ENCODE measurements at places on chromosomes 12 and 14.

DNA sequence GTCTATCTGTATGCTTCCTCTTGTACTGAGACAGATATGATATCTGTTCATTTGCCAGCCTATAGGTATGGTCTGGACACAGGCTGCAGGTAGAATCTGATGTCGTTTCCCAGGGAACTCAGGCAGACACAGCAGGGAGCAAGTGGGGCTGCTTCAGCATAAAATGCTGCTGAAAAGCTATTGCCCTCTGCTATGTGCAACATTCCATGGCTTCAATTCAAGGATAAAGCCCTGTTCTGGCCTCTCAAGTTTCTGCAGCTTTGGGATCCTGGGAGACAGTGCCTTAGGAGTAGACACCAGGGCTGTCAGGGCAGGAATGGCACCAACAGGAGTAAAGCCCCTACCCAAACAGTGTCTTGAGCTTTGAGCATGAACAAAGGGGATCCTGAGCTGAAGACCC lies 173.5 kb downstream of the SLC41A2 start:
- no peak for DNase-seq

DNA sequence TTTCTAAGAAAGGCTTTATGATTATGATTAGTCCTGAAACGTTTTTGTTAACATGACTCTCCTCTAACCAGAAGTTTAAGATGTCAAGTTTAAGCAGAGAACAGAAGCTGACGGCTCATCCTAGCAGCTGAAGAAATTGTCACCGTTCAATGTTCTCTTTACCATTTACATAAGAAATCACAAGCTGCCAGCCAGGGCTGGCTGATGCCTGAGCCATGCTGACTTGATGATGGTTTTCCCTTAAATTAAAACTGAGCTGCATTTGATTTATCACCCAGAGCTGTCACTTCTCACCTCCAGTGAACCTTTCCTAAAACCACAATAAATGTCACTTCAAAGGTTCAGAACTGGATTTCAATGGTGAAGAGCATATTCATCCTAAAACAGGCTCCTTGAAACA lies 153.6 kb downstream of the KTN1 start:
- DNase-seq = no peak

GRCh38 chr12:88310069-88310468 lies 168.0 kb downstream of the TMTC3 start:
- DNase-seq = peak; percentile 93

- DNase-seq = no peak
These were observed 7.9 kb downstream of the CD9 start for GRCh38 chr12:6208130-6208529.

DNA sequence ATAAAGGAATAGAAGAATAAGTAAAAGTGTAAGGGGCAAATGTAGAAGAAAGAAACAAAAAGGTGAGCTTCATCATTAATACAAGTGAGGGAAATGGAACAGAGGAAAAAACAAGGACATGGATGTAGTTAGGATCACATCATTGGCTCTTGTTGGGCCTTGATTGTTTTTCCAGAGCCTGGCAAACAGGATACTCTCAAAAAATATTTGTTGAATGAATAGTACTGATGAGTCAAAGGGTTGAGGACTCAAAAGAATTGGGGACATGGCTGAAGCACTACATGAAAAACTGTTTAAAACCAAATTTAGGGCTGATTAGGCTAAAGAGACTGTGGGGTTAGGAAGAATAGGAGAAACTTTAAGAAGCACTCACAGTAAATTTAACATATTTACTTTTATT lies 11.4 kb upstream of the SRP54 start:
- DNase-seq = peak; percentile 49

DNA sequence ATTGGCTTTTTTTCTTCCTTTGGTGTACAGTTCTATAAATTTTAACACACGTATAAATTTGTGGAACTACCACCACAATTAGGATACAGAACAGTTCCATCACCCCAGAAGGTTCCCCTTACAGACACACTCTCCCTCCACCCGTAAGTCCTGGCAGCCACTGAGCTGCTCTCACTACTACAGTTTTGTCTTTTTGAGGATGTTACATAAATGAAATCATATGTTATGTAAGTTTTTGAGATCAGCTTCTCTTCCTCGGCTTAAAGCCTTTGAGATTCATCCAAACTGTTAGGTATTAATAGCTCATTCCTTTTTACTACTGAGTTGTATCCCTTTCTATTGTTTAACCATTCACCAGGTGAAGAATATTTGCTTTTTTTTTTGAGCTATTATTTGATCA lies 74.3 kb upstream of the SLC24A4 start:
- no peak for DNase-seq

DNA sequence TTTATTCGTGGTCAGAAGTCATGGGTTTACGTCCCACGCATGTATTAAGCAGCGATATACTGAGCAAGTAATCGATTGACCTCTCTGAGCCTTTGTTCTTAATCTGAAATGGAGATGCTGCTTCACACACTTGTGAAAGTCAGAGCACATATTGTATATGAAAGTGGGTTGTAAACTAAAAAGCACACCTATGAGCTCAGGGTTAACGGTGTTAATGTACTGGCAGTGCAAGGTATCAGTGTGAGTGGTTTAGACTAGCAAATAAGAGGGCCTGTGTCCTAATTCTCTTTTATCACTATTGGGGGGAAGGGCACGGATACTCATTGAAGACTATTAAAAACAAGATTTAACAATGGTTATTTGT lies 676 bp downstream of the MRPL42 start:
- no peak for DNase-seq

DNA sequence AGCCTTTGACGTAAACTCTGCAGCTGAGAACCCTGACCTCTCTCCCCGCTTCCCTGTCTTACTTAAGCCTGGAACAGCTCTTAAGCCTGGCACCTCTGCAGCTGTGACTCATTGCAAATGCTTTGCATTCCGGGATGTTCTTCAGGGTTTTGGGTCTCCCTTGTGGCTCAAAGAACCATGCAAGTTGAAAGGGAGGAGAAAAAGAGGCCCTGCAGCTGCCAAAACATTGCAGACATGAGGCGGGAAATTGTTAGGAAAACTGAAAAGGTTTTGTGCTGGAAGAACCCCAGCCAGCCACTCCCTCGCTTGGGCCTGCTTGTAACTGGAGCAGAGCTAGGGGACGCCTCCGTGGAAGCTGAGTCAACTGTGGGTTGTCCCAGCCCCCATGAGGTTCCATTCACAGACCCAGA lies 60.2 kb upstream of the FERMT2 start:
- DNase-seq = peak; percentile 98

GRCh38 chr12:6950811-6951540 lies at the start of gene PTPN6:
Gene PTPN6 (plus strand): TSS chr12:6951356. CDS start chr12:6951513, 157 bp downstream.
- no peak for DNase-seq

DNA sequence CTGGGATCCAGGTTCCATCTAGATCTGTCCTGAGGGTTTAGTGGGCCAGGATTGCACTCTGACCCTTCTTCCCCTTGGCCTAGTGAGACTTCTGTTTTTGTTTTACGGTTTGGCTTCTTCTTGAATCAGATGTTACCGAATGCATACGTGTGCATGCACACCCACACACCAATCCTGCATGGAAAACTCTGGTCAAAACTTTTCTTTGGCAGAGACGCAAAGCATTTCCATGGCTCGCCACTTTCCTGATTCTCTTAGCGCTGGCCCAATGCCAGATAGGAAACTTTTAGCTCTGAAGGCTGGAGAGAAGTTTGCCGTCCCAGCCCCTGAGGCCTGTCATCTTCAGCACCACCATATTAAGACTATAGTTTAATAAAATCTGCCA lies 67.4 kb upstream of the ACTN1 start:
- DNase-seq = peak; percentile 80

- DNase-seq = no peak
These were observed 203.3 kb upstream of the LHX5 start for GRCh38 chr12:113674996-113675395.

DNA sequence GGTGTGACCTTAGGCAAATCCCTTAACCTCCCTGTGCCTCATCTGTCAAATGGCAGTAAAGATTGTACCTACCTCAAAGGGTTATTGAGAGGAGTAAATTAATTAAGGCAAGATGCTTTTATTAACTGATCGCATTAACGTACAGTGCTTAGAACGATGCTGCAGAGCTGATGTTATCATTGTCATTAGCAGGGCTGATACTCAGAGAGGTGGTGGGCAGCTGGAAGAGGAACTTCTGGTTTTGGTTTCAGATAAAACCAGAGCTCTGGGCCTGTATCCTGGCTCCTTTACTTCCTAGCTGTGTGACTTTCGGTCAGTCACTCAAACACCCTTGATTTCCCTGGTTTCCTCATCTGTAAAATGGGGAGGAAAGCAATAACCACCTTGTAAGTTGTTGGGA lies 55.1 kb downstream of the CALM1 start:
- DNase-seq = no peak

DNA sequence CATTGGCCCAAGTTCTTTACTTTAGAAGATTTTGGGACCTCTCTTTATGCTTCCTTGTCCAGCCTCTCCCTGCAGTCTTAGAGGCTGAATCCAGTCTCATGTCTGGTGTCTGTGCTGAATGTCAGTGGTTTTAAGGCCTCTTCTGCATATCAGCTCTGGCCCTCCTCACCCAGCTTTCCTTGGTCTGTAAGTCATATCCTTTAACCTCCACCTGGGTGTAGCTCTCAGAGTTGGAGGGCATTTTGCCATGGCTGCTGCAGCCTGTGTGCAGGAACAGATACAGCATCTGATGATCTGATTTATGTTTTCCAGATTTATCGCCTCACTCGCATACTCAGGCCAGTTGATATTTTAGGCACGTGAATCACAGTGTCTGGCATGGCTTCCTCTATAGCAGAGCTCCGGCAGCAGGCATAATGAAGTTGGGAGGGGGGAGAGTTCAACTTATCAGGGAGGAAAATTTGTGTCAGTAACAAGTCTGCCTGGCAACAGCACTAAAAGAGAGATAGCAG lies 335.0 kb downstream of the PCNX1 start:
- DNase-seq = peak; percentile 97

GRCh38 chr14:98957211-98958047 lies 314.6 kb downstream of the BCL11B start:
- DNase-seq = peak; percentile 91

DNA sequence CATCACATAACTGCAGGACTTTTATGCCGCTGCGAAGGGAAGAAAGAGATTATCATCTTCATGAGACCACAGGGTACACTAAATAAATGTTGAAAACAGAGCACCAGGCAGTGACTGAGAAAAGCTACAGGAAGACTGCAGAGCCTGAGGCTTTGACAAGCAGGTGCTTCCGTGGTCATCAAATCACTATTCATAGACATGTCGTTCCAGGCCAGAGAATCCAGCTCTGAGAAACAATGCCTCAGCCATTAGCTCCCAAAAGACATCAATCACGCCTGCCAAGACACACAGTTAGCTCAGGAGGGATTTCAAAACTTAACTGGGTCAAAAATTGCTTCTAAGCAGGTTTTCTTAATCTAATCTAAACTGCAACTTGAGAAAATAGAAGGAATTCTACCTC lies 47.2 kb upstream of the GARIN6 start:
- DNase-seq = no peak

GRCh38 chr14:61099216-61099835 lies 118.3 kb downstream of the SLC38A6 start:
- DNase-seq = peak; percentile 64

GRCh38 chr12:31702047-31702446 lies 26.8 kb downstream of the AMN1 start:
- DNase-seq = peak; percentile 11

- DNase-seq = no peak
These were observed 26.0 kb downstream of the XRCC3 start for GRCh38 chr14:103688906-103689902.

Measured in fibroblast of skin of right biceps (primary cell).